ENCODE measurements at places on chromosomes 7 and 10.

DNA sequence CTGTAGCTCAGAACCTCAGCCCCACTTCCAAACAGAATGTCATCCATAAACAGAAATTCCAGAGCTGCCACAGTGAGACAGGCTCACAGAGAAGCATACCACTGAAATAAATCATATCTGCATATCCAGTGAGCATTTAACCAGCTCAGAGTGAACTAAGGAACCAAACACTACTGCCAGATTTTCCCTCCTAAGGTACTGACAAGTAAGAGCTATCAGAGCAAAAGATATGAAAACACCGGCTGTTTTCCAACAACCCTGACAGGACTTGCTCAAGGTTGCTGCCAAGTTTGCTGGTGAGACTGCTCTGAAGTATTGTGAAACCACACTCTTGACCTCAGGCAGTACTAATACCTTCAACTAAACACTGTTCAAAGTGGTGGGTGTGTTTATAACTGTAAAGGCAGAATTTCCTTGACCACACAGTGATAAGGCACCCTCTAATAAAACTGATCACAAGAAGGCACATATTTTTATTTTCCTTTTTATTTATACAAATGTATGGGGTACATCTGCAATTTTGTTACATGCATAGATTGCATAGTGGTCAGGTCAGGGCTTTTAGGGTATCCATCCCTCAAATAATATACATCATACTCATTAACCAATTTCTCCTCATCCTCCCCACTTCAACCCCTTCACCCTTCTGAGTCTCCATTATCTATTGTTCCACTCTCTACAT, 18.3 kb downstream of the SGMS1 start:
- no peak for DNase-seq

- no peak for DNase-seq
Observed at GRCh38 chr10:28242555-28243204, 60.2 kb downstream of the MPP7 start.

DNA sequence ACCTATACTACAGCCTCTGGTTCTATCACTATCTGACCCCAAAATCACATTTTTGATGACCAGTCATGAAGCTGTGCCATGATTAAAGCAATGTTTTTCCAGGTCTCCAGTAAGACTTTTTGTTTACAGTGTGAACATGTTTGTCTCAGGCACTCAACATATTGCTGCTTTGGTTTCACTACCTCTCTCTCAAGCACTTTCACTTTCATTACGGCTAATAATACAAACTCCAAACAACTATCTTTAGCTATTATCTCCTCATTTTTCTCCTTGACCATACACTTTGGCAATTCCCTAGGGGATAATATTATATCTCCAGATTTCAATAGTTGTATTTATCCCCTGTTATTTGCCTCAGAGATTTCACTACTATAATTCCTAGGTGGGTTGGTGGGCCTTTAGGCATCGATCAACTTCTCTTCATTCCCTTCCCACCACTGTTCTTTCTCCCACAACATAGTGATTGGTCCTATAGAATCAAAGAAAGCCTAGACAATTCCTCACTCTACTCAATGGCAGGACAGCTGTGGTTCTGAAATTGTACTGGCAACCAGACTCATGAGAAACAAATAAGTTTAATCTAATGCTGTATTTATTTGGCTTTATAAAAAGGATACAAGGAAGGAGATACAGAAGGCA, 261.4 kb upstream of the ZWINT start:
- no peak for DNase-seq

- DNase-seq, result no peak
Observed at GRCh38 chr7:17015598-17016031, 133.8 kb upstream of the AGR3 start.

DNA sequence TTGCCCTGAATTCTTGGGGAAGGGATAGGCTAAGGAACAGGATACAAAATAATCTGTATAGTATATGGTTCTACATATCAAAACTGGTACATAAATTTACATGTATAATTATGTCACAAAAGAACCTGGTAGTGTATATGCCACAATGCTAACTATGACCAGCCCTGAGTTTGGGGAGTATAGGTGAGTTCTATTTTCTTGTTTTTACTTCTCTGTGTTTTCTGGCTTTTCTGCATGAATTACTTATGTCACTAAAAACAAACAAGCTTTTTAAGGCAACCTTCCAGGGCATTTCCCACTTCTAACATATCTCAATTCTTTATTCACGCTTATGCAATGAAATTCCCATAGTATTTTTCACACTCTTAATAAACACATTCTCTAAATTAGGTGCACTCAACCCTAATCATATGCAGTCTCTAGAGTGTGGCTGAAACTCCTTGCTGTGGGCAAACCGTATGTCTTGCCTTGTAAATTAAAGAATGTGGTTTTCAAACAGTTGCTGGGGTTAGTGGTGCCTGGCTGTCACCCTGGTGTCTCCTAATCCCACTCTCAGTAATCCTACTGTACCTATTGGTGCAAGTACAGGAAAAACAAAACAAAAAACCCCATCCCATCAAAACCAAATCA, 14.0 kb upstream of the INSIG1 start:
- no peak for DNase-seq

- no peak for DNase-seq
Observed at GRCh38 chr7:11083214-11083568, 109.5 kb downstream of the PHF14 start.

- no peak for DNase-seq
Observed at GRCh38 chr10:109993551-109994330, 14.0 kb upstream of the ADD3 start.

DNA sequence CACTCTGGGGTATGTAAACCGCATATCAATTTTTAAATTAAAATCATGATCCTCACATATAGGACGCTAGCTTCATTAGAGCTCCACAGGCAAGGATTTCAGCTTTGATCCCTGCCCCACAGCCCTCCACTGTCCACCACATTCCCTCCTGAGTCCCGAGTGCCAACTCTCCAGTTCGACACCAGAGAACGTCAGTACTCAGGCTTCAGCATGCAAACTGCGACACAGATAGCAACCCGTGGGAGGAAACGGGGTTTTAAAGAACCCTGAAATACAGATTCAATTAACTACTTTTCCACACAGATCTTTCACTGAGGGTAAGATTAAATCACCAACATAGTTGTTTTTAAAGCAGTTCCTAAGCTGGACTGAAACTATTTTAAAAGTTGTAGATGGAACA, 26.1 kb downstream of the RAPGEF5 start:
- no peak for DNase-seq

GRCh38 chr7:110421490-110422241, 669.3 kb upstream of the LRRN3 start:
- no peak for DNase-seq

DNA sequence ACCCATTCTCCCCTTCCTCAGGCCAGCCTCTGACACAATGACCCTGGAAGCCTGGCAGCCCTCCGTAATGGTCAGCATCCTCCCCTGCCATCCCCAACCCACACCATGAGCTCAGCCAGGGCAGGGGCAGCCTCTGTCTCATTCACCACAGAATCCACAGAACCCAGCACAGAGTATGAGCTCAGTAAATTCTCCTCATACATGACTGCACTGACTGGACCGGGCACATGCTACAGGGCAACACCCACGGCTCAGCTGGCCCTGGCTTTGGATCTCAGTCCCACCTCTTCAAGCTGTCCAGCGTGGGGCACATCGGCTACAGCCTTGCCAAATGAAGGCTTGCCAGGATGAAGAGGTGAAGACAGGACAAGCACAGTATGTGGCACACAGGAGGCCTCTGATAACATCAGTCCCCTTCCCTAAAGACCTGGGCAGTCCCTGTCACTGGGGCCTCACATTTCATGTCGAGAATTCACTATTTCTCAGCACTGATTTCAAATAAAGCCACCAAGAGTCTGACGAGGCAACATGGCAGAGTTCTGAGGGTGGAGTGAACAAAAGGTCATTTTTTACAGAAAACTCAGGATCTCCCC, 7.9 kb downstream of the GPRIN2 start:
- DNase-seq, result no peak

DNA sequence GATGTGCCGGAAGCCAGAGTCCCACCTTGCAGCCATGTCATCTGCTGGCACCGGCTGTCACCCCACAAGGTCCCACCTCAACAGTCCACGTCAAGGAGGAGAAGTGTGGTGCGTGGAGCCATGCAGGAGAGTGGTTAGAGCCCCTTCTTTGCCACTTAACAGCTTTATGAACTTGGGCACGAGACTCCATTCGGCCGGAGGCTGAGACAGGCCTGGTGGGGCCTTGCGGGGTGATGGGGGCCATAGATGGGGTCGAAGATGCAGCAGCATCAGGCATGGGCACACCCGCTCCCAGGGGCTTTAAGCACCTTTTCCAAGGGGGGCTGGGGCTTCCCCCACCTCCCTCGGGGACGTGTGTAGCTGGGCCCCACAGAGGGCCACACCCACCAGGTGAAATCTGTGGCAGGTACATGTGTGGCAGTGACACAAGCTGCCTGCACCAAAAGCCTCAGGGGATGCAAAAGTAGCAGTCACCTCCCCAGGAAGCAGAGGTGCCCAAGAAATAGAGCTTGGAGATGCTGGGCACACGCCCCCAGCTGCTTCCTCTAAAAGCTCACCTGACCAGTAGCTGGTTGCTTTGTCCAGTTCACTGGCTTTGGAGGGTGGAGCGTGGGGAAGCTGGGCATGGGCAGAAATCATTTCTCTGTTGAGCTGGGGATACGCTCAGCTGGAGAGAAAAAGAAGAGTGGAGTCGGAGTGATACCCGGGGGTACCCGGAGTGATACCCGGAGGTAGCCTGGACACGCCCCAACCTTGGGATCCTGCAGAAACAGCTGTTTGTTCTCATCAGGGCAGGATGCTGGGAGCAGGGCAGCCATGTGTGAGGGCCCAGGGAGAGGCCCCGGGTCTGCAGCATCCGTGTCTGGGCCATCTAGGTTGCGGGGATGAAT, 199.8 kb downstream of the EBF3 start:
- no peak for DNase-seq

DNA sequence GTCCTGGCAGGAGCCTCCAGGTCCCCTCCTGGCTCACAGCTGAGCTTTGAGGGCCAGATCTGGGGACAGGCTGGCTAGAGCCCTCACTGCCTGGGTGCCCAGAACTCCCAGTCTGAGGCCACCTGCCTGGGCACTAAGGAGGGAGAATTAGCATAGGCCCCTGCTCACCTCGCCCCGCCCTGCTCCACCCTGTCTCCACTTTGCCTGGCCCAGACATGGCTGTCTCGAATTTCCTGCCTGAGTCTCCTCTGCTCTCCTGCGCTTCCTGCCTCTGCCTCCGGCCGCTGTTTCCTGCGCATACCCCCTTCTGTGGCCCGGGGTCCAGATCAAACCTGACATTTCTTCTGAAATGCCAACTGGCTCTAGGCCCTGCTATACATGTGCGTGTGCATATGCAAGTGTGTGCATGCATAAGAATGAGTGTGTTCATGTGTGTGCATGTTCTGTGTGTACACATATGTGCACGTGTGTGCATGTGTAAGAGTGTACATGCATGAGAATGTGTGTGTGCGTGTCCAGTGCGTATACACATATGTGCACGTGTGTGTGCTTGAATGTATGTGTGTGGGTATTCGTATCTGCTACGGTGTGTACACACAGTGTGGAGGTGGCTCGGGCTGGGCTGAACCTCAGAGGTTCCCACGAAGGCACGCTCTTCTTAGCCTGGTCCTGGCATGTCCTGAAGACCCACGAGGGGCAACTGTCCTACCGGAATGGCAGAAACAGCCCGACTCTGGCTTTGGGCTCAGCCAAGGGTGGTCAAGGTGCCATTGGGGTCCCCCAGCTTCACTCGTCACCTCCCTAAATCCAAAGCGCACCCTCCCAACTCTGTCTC, 64.9 kb downstream of the MYL10 start:
- no peak for DNase-seq

DNA sequence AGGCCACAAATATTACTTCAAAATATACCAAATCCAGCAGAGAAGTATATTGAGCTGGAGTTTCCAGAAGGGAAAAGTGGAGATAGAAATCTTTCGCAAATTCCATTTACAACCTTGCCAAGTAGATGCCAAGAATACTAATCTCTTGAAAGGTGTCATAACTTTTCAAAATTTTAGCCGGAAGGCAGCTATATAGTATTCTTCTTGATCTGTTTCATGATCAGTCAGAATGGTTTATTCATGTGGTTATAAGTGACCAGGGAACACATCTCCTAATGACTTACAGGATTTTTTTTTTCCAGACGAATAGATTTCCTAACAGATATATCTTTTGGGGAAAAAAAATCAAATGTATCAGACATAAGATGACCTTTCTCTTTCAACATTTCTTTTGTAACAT, 270.7 kb downstream of the TSPAN12 start:
- no peak for DNase-seq

GRCh38 chr10:20288060-20288459, 471.8 kb downstream of the PLXDC2 start:
- DNase-seq, result no peak

DNA sequence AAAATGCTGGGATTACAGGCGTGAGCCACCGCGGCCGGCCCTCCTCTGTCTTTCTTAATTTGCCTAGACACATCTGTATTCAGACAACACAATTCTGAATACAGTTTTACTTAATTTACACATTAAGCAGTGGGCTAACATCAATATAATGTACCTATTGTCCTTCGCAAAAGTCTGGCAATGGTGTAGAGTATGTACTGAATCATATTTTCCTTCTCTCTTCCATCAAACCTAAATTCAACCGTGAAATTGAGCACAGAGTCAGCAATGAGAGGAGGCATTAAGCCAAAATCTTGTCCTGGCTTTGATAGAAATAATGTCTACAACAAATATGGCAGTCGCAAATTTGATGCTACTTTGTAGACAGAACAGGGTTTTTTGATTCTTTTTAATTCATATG, 30.4 kb downstream of the FZD9 start:
- DNase-seq, result no peak

GRCh38 chr10:1398626-1399410, 338.5 kb downstream of the ADARB2 start:
- no peak for DNase-seq

- DNase-seq, result no peak
Observed at GRCh38 chr7:38451840-38452239, 178.4 kb upstream of the TARP start.

DNA sequence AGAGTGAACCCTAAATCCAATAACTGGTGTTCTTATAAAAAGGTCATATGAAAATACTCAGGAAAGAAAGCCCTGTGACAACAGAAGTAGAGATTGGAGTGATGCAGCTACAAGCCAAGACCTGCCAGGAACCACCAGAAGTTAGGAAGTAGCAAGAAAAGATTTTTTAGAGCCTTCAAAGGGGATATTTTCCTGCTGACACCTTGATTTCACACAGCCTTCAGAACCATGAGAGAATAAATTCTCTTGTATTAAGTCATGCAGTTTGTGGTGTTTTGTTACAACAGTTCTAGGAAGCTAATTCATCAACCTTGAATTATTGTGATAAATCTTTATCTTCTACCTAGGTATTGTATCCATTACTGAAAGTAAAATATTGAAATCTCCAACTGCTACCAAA, 81.0 kb downstream of the HYCC1 start:
- DNase-seq, result no peak

GRCh38 chr7:91520645-91521044, 256.4 kb downstream of the FZD1 start:
- no peak for DNase-seq

- no peak for DNase-seq
Observed at GRCh38 chr10:108187408-108188012, 1023.0 kb upstream of the SORCS1 start.

GRCh38 chr7:24981171-24981951, 1.4 kb upstream of the OSBPL3 start:
- DNase-seq, result no peak

- DNase-seq, result no peak
Observed at GRCh38 chr10:132241086-132241485, 54.3 kb downstream of the DPYSL4 start.

- DNase-seq, result no peak
Observed at GRCh38 chr7:74023092-74023536, 4.9 kb upstream of the ELN start.

GRCh38 chr10:11424456-11425295, 186.8 kb downstream of the USP6NL start:
- DNase-seq, result no peak

- DNase-seq, result no peak
Observed at GRCh38 chr10:75512203-75512933, 80.9 kb downstream of the LRMDA start.

Measured in cortex of kidney (tissue), 1 donor.